H9 (cell line): ENCODE measurements at places on chromosomes 4 and X. TPM values are rescaled to one million over a fixed set of nuclear protein-coding genes. Genes with fewer than 3 reads are reported as not detected.

GRCh38 chr4:83387012-83387411, 52.4 kb upstream of the HPSE start:
- peaks cover 15% of the 10 kb centered on the region for H3K27me3 ChIP-seq
- no peak overlapping the region for H3K4me3 ChIP-seq
- peaks cover 3% of the 10 kb centered on the region; the same call in 1 of the 2 replicates for H3K4me1 ChIP-seq
- no peak overlapping the region for H3K27ac ChIP-seq
- H3K36me3 ChIP-seq: peaks cover 2% of the 10 kb centered on the region; the same call in 1 of the 3 replicates

- no peak overlapping the region for H3K4me3 ChIP-seq
- H3K36me3 ChIP-seq: no peaks in the 10 kb centered on the region
- H3K4me1 ChIP-seq: peaks cover 3% of the 10 kb centered on the region; the same call in 1 of the 2 replicates
- no peak overlapping the region for H3K27ac ChIP-seq
Observed at GRCh38 chr4:48129307-48130014, 4.6 kb downstream of the TXK start.

DNA sequence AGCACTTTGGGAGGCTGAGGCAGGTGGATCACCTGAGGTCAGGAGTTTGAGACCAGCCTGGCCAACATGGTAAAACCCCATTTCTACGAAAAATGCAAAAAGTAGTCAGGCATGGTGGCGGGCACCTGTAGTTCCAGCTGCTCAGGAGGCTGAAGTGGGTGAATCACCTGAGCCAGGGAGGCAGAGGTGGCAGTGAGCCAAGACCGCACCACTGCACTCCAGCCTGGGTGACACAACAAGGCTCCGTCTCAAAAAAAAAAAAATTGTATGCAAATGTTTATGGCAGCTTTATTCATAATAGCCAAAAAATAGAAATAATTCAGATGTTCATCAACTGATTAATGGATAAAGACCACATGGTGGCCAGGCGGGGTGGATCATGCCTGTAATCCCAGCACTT, 9.8 kb upstream of the NOCT start:
- H3K27me3 ChIP-seq: no peaks in the 10 kb centered on the region
- no peak overlapping the region for H3K4me3 ChIP-seq
- H3K36me3 ChIP-seq: peaks cover 5% of the 10 kb centered on the region
- no peak for DNase-seq
- no peaks in the 10 kb centered on the region for H3K4me1 ChIP-seq

GRCh38 chr4:186144946-186145569, 40.6 kb downstream of the FAM149A start:
- no peak overlapping the region for H3K27ac ChIP-seq
- H3K27me3 ChIP-seq: peaks cover 8% of the 10 kb centered on the region; the same call in 1 of the 2 replicates
- DNase-seq: peak; percentile 57

DNA sequence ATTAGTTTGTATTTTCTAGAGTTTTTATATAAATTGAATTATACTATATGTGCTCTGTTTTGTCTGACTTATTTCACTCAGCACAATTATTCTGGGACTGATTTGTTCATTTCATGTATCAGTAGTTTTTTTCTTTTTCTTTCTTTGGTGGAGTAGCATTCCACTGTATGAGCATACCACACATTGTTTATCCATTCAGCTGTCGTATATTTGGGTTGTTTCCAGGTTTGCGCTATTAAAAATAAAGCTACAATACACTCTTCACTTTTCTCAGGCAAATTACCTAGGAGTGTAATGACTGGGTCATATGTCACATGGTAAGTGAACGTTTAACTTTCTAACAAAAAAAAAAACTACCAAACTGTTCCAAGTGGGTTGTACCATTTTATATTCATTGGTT, 9.6 kb upstream of the OTUD4 start:
- no peak overlapping the region for H3K4me3 ChIP-seq
- H3K27me3 ChIP-seq: no peaks in the 10 kb centered on the region
- no peak for DNase-seq

- DNase-seq: no peak
- no peak overlapping the region for H3K4me3 ChIP-seq
- H3K4me1 ChIP-seq: peaks cover 5% of the 10 kb centered on the region
- H3K36me3 ChIP-seq: peaks cover 8% of the 10 kb centered on the region
- no peaks in the 10 kb centered on the region for H3K27me3 ChIP-seq
Observed at GRCh38 chrX:109857584-109858228, 124.6 kb upstream of the ACSL4 start.

- no peaks in the 10 kb centered on the region for H3K27me3 ChIP-seq
- no peak overlapping the region for H3K4me3 ChIP-seq
- peaks cover 8% of the 10 kb centered on the region; the same call in 1 of the 2 replicates for H3K4me1 ChIP-seq
- H3K36me3 ChIP-seq: peaks cover 12% of the 10 kb centered on the region
Observed at GRCh38 chr4:37661772-37662171, 24.4 kb downstream of the RELL1 start.

GRCh38 chr4:29708473-29708872, 1011.7 kb upstream of the PCDH7 start:
- no peaks in the 10 kb centered on the region for H3K27me3 ChIP-seq
- no peaks in the 10 kb centered on the region for H3K4me1 ChIP-seq

- no peaks in the 10 kb centered on the region for H3K36me3 ChIP-seq
- H3K4me1 ChIP-seq: no peaks in the 10 kb centered on the region
- no peaks in the 10 kb centered on the region for H3K27me3 ChIP-seq
- H3K4me3 ChIP-seq: no peak overlapping the region
Observed at GRCh38 chr4:11650801-11651596, 222.3 kb upstream of the HS3ST1 start.

- no peaks in the 10 kb centered on the region for H3K27me3 ChIP-seq
- no peak overlapping the region for H3K4me3 ChIP-seq
- no peak for DNase-seq
- H3K36me3 ChIP-seq: no peaks in the 10 kb centered on the region
- no peaks in the 10 kb centered on the region for H3K4me1 ChIP-seq
Observed at GRCh38 chr4:147136310-147136709, 190.6 kb upstream of the TTC29 start.

DNA sequence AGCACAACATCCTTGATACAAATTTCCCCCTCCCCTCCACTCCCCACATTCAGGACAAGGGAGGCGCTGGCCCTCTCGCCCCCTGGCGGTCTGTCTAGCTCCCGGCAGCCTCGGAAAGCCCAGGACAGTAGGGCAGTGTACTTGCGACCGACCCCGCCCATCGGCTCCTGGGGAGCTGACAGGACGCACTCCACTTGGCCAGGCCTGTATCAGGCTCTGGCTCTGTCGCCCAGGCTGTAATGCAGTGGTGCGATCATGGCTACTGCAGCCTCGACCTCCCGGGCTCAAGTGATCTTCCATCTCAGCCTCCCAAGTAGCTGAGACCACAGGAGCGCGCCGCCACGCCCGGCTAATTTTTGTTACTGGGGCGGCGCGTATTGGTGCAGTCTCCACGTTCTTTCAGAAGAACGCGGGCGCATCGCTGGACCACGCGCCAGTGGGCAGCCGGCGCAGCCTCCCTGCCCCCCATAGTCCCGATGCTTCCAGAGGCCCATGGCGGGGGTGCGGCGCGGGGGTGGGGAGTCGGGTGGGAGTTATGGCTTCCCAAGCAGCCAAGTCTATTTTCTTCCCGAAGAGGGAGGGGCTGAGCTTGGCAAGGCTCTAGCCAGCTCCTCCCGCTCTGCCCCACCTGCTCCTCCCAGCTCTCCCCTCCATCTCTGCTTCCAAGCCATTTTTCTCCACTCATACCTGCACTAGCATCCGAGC, 7.8 kb upstream of the AKAP14 start:
- H3K27ac ChIP-seq: no peak overlapping the region
- no peaks in the 10 kb centered on the region for H3K27me3 ChIP-seq
- peak overlapping the region; percentile 60 for H3K4me3 ChIP-seq
- DNase-seq: peak; percentile 88

DNA sequence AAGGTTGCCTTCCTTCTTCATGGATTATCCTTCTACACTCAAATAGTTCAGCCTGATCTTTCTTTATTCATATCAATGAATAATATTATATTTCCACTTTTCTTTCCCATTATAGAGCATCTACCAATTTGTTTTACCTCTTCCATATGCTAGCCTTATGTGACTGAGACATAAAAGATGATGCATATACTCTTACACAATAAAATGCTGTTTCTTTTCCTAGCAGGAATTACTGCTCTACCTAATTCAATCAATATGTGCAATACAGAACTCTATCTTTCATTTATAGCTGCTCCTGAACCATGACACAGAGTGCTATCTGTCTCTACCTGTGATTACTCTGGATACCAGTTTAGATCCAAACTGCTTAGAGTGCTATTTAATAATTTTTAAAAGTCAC, 2334.0 kb downstream of the PCDH7 start:
- H3K27me3 ChIP-seq: no peaks in the 10 kb centered on the region
- no peak for DNase-seq
- no peak overlapping the region for H3K27ac ChIP-seq

DNA sequence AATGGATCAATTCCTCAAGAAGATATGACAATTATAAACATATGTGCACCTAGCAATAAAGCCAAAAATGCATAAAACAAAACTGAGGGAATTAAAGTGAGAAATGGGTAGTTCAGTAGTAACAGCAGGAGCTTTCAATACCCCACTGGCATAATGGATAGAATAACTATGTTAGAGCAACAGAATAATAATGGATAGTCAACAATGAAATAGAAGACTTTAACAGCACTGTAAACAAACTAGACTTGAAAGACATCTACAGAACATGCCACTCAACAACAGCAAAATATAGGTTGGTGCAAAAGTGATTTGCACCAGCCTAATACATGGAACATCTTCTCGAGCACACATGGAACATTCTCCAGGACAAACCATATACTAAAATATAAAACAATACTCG, 20.0 kb upstream of the MBNL3 start:
- H3K27ac ChIP-seq: no peak overlapping the region
- 0 out of 2 replicates have a peak, but pooled peaks cover 3% of the 10 kb centered on the region for H3K4me1 ChIP-seq
- no peaks in the 10 kb centered on the region for H3K27me3 ChIP-seq
- DNase-seq: no peak
- H3K4me3 ChIP-seq: no peak overlapping the region

GRCh38 chr4:147057611-147058190, 112.0 kb upstream of the TTC29 start:
- no peak for DNase-seq
- no peak overlapping the region for H3K4me3 ChIP-seq
- no peaks in the 10 kb centered on the region for H3K4me1 ChIP-seq
- no peaks in the 10 kb centered on the region for H3K36me3 ChIP-seq
- no peak overlapping the region for H3K27ac ChIP-seq

DNA sequence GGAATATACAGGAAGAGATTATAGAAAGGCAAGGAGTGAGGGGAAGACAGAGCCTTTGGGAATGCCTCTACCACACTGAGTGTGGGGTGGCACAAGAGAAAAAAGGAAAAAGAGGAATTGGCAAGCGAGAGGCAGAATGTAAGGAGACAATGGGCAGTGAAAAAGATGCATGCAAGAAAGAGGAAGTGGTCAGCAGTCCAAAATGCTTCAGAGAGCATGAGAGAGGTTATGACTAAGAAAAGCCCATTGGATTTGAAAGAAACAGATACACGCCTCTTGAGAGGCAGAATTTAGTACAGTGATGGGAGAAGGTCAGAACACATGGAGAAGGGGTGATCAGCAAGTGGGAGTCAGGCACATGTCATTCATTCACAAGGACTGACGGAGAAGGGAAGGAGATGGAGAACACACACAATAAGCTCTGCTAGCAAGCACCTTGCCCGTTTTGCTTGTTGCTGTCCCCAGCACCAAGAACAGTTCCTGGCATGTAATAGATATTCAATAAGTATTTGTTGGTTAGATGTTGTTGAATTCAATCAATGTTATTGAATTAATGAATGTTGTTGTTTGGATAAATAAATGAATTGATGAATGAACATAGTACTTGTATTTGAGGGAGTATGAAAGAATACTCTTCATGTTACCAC, 6.3 kb downstream of the DCHS2 start:
- no peak for DNase-seq
- H3K36me3 ChIP-seq: no peaks in the 10 kb centered on the region
- H3K4me3 ChIP-seq: no peak overlapping the region
- H3K27ac ChIP-seq: no peak overlapping the region
- H3K4me1 ChIP-seq: no peaks in the 10 kb centered on the region
- peaks cover 12% of the 10 kb centered on the region; the same call in 1 of the 2 replicates for H3K27me3 ChIP-seq

- H3K27me3 ChIP-seq: no peaks in the 10 kb centered on the region
- peak; percentile 34 for DNase-seq
- no peak overlapping the region for H3K4me3 ChIP-seq
- no peaks in the 10 kb centered on the region for H3K36me3 ChIP-seq
- H3K4me1 ChIP-seq: peaks cover 4% of the 10 kb centered on the region; the same call in 1 of the 2 replicates
Observed at GRCh38 chr4:45030059-45030458, 303.7 kb upstream of the GNPDA2 start.

- no peak overlapping the region for H3K4me3 ChIP-seq
- H3K27ac ChIP-seq: no peak overlapping the region
- H3K27me3 ChIP-seq: no peaks in the 10 kb centered on the region
- H3K4me1 ChIP-seq: no peaks in the 10 kb centered on the region; the same call in 1 of the 2 replicates
Observed at GRCh38 chr4:106424426-106424825, 55.8 kb upstream of the GIMD1 start.

DNA sequence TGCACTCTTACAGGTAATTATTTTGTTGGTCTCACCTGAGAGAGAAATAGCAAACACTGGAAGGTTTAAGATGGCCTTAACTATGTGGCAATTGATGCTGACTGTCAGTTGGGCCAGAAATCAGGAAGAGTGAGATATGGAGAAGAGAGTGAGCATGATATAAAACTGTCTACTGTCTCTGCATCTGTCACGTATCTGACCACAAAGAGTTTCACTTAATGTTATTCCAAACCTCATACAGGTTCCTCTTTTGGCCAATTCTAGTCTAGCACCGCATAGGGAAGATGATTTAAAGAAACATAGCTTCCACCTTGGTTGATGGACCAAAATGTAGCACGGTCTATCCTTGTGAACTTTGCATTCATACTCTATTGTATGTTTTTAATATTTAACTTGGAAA, 381.0 kb upstream of the BOD1L1 start:
- H3K27me3 ChIP-seq: no peaks in the 10 kb centered on the region
- H3K27ac ChIP-seq: no peak overlapping the region
- no peak for DNase-seq
- H3K4me1 ChIP-seq: no peaks in the 10 kb centered on the region

GRCh38 chrX:107721318-107721717, 54.3 kb downstream of the TSC22D3 start:
- no peak for DNase-seq
- H3K27me3 ChIP-seq: no peaks in the 10 kb centered on the region; the same call in 1 of the 2 replicates

GRCh38 chrX:125497667-125498066, 178.0 kb downstream of the TEX13C start:
- H3K27me3 ChIP-seq: no peaks in the 10 kb centered on the region
- no peak overlapping the region for H3K27ac ChIP-seq
- no peaks in the 10 kb centered on the region for H3K36me3 ChIP-seq
- no peaks in the 10 kb centered on the region for H3K4me1 ChIP-seq
- DNase-seq: no peak

Gene NEUROG2
- not detected in 2 replicates for total RNA-seq

Gene SLC7A11
- total RNA-seq: 19.3 and 19.8 TPM in 2 replicates

Gene GAGE12F
- not detected in 2 replicates for total RNA-seq

Gene CHRDL1
- 11.6 and 11.8 TPM in 2 replicates for total RNA-seq

Gene TBC1D8B
- total RNA-seq: 2.6 TPM in 2 replicates

Gene MXRA5
- 0.99 and 1.0 TPM in 2 replicates for total RNA-seq

Gene MTM1
- total RNA-seq: 4.8 and 6.4 TPM in 2 replicates

Gene TMEM35A
- 3.2 and 4.3 TPM in 2 replicates for total RNA-seq

Gene FTSJ1
- 49.4 and 52.8 TPM in 2 replicates for total RNA-seq

Gene PFKFB1
- total RNA-seq: 0.31 and 0.55 TPM in 2 replicates

Gene DMRTC1B
- not detected in 2 replicates for total RNA-seq

Gene SLC6A8
- 229 and 231 TPM in 2 replicates for total RNA-seq

Gene MAGEA10
- not detected in 2 replicates for total RNA-seq

Gene SYTL4
- total RNA-seq: 0.13 TPM in 1 of 2 replicates, not detected in the other

Gene PCDH18
- total RNA-seq: 60.7 and 61.7 TPM in 2 replicates

Gene STK32B
- total RNA-seq: 1.0 and 1.3 TPM in 2 replicates

Gene SCML2
- total RNA-seq: 14.4 and 15.5 TPM in 2 replicates
